ENCODE measurements at places on chromosomes 7 and 10.

DNA sequence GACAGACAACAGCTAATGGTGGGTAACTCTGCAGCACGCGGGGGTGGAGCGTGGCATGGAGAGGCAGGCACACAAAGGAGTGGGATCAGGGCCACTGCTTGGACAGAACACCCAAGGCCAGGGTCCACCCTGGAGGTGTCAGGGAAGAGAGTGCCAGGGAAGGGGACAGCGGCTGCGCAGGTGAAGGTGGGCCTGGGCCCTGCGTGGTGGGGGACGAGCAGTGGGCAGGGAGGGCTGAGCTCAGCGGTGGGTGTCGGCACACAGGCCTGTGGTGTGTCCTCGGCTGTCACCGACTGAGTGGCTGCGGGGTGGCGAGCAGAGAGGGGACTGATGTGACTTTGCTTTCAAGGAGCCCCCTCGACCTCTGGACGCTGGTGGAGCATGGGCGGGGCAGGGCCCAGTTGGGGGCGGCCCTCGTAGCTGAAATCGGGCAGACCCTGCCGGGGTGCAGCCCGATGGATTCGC is 8.4 kb upstream of the SCART1 start:
- H3K27ac ChIP-seq: no peak overlapping the region
- H3K4me1 ChIP-seq: no peaks in the 10 kb centered on the region
- no peaks in the 10 kb centered on the region for H3K36me3 ChIP-seq
- H3K27me3 ChIP-seq: no peaks in the 10 kb centered on the region
- no peak overlapping the region for H3K4me3 ChIP-seq
- DNase-seq: no peak

DNA sequence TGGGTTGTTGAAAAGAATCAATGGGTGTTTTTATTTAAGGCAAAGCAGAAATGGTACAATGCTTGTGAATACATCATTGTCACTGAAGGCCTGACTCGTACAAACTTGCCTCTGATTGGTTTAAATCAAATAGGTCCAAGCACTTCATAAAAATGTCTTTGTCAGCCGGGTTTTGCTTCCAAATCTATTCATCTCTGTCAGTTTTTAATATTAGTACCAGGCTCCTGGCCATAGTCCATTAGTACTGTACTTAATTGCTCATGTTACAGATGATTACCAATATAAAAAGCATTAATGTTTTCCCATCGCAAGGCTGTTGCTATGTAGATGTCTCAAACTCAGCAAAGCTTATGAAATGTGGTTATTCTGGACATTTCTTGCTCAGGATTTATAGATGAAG is 171.9 kb downstream of the ARID5B start:
- H3K36me3 ChIP-seq: no peaks in the 10 kb centered on the region
- no peaks in the 10 kb centered on the region for H3K4me1 ChIP-seq
- no peak for DNase-seq
- H3K27ac ChIP-seq: no peak overlapping the region
- H3K4me3 ChIP-seq: no peak overlapping the region

- no peaks in the 10 kb centered on the region for H3K36me3 ChIP-seq
- no peaks in the 10 kb centered on the region for H3K4me1 ChIP-seq
- DNase-seq: no peak
Measured at GRCh38 chr10:113751181-113751732, at the start of gene PLEKHS1. Gene PLEKHS1 (plus strand): TSS chr10:113751682. CDS start chr10:113755278, 3,596 bp downstream.

GRCh38 chr10:72540193-72540807 is 85.6 kb downstream of the MICU1 start:
- peaks cover 7% of the 10 kb centered on the region for H3K36me3 ChIP-seq
- H3K27ac ChIP-seq: no peak overlapping the region
- H3K4me1 ChIP-seq: peaks cover 17% of the 10 kb centered on the region
- no peak overlapping the region for H3K4me3 ChIP-seq

- peaks cover 11% of the 10 kb centered on the region for H3K4me1 ChIP-seq
- no peak overlapping the region for H3K27ac ChIP-seq
- no peaks in the 10 kb centered on the region for H3K27me3 ChIP-seq
- no peak for DNase-seq
- no peaks in the 10 kb centered on the region for H3K36me3 ChIP-seq
- no peak overlapping the region for H3K4me3 ChIP-seq
Measured at GRCh38 chr7:16739863-16740622, 13.5 kb upstream of the TSPAN13 start.

GRCh38 chr7:102813191-102814024 is 64.6 kb downstream of the FAM185A start:
- no peaks in the 10 kb centered on the region for H3K36me3 ChIP-seq
- H3K27ac ChIP-seq: no peak overlapping the region
- H3K4me1 ChIP-seq: peaks cover 4% of the 10 kb centered on the region
- no peak for DNase-seq

DNA sequence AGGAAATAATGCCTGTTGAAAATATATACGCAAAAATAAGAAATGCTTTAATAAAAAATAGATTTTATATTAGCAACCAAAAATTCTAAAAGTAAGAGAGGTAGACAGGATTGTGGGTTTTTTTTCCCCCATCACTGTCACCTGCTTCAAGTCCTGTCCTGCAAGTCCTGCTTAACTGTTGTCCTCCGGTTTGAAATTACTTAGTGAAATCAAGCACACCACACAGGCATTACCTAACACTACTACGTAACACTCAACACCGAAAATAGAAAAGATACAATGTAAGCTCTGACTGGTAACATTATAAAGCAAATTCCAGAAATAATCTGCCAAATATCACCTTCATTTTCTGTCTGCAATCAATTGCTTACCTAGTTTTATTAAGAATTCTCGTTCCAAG is 90.9 kb downstream of the UPF2 start:
- H3K4me3 ChIP-seq: no peak overlapping the region
- H3K27ac ChIP-seq: peak overlapping the region; percentile 43

GRCh38 chr10:13347043-13347499 is 1.0 kb downstream of the SEPHS1 start:
- H3K27ac ChIP-seq: peak overlapping the region; percentile 89
- peak; percentile 55 for DNase-seq
- H3K27me3 ChIP-seq: no peaks in the 10 kb centered on the region
- H3K4me3 ChIP-seq: peak overlapping the region; percentile 58
- peaks cover 53% of the 10 kb centered on the region for H3K4me1 ChIP-seq

DNA sequence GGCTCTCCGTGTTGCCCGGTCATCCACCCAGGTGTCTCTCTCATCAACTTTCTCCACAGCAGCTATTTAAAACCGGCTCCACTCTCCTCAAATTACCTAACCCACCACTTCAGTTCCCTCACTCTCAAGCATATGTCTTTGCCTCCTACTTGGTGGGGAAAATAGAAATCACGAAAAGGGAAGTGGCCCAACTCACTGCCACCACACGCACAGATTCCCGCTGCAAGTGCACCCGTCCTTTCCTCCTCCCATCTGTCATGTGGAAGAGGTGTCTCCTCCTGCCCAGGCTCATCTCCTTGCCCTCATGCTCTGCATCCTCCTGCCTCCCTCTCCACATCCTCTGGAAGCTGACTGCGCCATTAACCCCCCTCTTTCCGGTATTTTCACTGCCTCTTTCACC is 80.8 kb upstream of the MKX start:
- H3K27ac ChIP-seq: no peak overlapping the region
- no peaks in the 10 kb centered on the region for H3K4me1 ChIP-seq
- DNase-seq: no peak
- no peaks in the 10 kb centered on the region for H3K27me3 ChIP-seq
- H3K4me3 ChIP-seq: no peak overlapping the region
- H3K36me3 ChIP-seq: 0 out of 2 replicates have a peak, but pooled peaks cover 3% of the 10 kb centered on the region

DNA sequence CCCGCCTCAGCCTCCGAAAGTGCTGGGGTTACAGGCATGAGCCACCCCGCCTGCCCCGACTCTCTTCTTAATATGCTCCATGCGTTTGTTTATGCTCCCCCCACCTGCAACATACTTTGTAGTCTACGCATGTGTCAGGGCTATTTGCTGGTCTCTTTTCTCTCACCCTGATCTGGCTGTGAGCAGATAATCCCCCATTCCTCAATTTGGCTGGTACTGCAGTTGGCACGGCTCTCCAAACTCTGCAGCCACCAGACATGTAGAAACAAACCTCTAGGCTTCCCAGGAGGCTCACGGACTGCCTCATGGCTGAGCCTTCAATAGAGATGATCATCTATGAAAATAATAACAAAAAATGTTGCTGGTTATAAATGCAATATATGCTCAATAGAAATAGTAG is 540.3 kb upstream of the GALNT17 start:
- no peak for DNase-seq
- H3K27me3 ChIP-seq: peaks cover 34% of the 10 kb centered on the region
- peaks cover 18% of the 10 kb centered on the region for H3K4me1 ChIP-seq
- H3K36me3 ChIP-seq: no peaks in the 10 kb centered on the region
